ENCODE measurements at places on chromosomes 11 and 22. TPM values are rescaled to one million over a fixed set of nuclear protein-coding genes. Genes with fewer than 3 reads are reported as not detected.

WT1 gene
- total RNA-seq: 1.5 TPM

ST14 gene
- 5.1 TPM for total RNA-seq

CCDC88B gene
- 3.9 TPM for total RNA-seq

OR4C46 gene
- not detected for total RNA-seq

C22orf23 gene
- total RNA-seq: 0.36 TPM

B4GAT1 gene
- total RNA-seq: 42.8 TPM

SHISA8 gene
- not detected for total RNA-seq

DNA sequence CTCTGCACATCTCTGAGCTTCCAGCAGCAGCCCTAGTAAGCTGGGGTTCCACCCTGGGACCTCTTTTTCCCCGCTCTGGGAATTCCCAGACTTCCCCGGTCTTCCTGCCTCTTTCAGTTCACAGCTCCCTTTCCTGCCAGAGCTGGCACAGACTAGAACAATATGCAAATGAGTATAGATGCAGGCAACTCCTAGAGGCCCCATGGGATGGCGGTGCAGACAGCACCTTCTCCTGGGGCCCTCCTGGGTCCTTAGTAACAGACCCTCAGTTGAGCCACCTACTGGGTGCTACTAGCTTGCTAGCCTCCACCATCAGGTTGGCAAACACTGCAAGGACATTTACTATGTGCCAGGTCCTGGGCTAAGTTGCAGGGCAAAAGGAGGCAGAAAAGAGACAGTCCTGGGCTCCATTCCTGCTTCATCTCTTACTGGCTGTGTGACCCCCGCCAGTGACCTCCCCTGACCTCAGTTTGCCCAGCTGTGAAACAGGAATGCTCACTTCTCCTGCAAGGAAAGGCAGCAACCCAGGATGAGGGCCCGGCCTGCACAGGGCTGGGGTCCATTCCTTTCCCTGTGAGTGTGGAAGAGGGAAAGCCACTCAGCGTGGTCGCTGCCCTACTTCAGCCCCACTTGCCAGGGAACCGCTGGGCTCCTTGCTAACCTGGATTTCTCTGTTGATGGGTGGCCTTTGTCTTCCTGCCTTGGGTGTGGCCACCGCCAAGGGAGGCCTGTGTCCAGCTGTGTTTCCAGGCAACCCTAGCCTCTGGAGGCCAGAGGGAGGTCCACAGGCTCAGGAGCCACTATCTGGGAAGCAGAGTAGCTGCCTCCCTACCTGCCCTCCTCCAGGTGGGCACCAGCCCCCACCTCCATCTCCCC lies 7.3 kb downstream of the RELT start:
- peaks cover 12% of the 10 kb centered on the region for H3K4me1 ChIP-seq
- H3K27me3 ChIP-seq: no peaks in the 10 kb centered on the region
- H3K27ac ChIP-seq: no peak overlapping the region
- no peaks in the 10 kb centered on the region for H3K36me3 ChIP-seq

DNA sequence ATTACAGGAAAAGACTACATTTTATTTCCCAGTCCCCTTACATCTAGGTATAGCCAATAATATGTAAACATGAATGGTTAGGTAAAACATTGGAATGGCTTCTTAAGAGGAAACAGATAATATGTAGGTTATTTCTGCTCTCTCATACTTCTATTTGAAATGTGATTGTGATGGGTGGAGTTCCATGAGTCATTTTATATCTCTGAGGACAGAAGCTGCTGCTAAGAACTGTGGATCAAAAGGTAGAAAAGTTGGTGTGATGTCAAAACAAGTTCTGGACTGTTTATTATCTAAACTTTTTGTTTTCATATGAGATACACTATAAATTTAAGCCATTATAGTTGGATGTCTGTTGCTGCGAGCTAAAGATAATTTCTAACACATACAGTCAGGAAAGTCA lies 799.4 kb upstream of the TENM4 start:
- no peaks in the 10 kb centered on the region for H3K27me3 ChIP-seq
- H3K4me3 ChIP-seq: no peak overlapping the region
- no peak overlapping the region for H3K27ac ChIP-seq
- H3K36me3 ChIP-seq: no peaks in the 10 kb centered on the region
- no peaks in the 10 kb centered on the region for H3K4me1 ChIP-seq
- DNase-seq: no peak

DNA sequence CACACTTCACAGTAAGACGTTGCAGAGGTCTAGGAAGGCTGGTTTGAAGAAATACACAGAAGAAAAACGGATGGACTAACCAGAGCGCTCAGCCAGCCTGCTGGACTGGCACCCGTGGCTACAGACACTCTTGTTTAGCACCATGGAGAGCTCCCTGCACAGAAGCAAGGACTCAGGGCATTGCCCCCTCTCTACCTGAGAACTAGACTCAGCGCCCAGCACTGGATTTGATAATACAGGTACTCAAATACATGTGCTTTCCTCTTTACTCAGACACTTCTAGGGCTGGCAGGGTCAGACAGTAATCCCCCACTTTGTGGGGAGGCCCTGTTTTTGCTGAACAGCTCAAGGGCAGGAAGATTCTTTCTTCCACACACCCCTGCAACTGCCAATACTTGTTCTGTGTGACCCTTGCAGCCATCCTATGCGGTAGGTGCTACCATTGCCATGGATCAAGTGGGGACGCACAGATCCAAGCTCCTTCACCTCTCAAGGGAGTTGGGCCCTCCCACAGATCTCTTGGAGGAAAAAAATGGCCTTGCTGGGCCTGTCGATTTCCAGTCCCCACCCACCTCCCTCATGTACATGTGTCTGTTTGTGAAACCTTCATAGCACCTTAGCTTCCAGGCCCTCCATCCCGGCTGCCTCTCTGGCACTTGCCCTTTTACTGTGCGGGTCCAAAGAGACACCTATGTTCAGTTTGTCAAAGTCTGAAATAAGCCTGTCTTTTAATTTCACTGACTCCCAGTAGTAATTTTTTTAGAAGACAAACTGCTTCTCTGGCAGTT lies 5.1 kb upstream of the P2RX6 start:
- H3K4me1 ChIP-seq: no peaks in the 10 kb centered on the region
- H3K27ac ChIP-seq: no peak overlapping the region
- H3K4me3 ChIP-seq: no peak overlapping the region
- no peaks in the 10 kb centered on the region for H3K36me3 ChIP-seq

DNA sequence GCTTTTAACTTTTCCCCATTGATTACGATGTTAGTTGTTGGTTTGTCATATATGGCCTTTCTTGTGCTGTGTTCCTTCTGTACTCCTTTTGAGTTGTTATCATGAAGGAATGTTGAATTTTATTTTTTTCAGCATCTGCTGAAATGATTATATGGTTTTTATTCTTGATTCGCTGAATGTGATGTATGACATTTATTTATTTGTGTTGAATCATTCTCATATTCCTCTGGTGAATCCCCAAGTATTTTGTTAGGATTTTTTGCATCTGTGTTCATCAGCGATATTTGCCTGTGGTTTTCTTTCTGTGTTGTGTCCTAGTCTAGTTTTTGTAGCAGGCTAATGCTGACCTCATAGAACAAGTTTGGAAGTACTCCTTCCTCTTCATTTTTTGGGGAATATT lies 78.2 kb downstream of the GGT1 start:
- H3K27me3 ChIP-seq: peaks cover 8% of the 10 kb centered on the region
- H3K4me3 ChIP-seq: no peak overlapping the region
- no peak overlapping the region for H3K27ac ChIP-seq
- H3K36me3 ChIP-seq: no peaks in the 10 kb centered on the region
- no peak for DNase-seq

DNA sequence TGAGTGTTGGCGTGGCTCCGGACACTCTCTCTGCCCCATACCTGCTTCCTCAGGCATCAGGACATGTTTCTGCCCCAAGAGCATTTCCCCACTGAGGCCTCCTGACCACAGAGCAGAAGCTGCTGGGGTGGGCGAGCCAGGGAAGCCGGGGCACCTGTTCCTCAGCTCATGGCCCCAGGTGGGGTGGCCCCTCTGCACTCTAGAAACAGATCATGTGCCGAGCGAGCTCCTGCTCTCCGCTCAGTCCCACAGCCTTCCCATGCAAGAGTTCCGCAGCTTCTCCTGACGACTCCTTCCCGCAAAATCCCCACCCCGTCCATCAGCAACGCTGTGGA lies 22.4 kb upstream of the PANX2 start:
- H3K27me3 ChIP-seq: no peaks in the 10 kb centered on the region
- H3K4me1 ChIP-seq: peaks cover 6% of the 10 kb centered on the region
- DNase-seq: no peak
- no peak overlapping the region for H3K27ac ChIP-seq
- no peaks in the 10 kb centered on the region for H3K36me3 ChIP-seq

DNA sequence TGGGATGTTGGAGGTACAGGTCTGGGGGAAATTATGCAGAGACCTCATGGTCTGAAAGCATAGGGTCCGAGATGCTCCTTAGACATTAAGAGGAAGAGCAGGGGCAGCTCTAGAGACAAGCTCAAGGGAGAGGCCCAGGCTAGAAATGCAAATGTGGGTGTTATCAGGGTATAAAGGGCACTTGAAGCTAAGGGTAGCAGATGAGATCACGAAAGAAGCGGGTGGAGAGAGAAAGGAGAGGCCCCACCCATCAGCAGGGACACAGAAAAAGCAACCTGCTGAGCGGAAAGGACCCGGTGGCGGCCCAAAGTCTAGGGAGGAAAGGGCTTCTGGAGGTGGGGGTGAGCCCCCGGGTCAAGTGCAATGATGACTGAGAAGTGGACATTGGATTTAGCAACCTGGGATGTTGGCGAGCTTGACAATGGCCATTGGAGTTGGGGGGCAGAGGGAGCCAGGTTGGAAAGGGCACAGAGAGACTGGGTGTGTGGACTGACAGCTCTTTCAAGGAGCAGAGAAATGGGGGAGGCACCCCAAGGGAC lies 8.9 kb downstream of the TMPRSS6 start:
- DNase-seq: no peak
- peaks cover 17% of the 10 kb centered on the region for H3K27me3 ChIP-seq
- H3K4me3 ChIP-seq: no peak overlapping the region
- H3K36me3 ChIP-seq: no peaks in the 10 kb centered on the region
- no peaks in the 10 kb centered on the region for H3K4me1 ChIP-seq

GRCh38 chr22:44309137-44309536 lies 3.6 kb downstream of the SHISAL1 start:
- H3K36me3 ChIP-seq: no peaks in the 10 kb centered on the region
- DNase-seq: peak; percentile 84
- peaks cover 96% of the 10 kb centered on the region for H3K4me1 ChIP-seq
- no peaks in the 10 kb centered on the region for H3K27me3 ChIP-seq
- H3K27ac ChIP-seq: peak overlapping the region; percentile 98
- no peak overlapping the region for H3K4me3 ChIP-seq

DNA sequence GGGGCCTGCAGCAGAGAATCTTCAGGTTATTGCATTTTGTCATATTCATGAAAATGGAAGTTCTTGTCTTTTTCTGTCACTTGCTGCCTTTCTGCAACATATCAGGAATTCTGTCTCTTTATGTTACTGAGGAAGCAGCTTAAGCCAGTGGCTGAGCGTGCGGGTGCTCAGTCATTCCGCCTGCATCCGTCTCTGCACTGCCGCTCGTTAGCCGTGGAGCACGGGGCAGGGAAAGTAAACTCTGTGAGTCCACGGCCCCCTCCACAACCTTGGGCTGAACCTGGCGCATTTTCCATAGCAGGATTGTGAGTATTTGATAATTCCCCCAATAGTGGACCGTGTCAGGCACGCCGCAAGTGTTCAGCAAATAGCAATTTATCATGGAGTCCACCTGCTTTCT lies 1007.7 kb downstream of the BRD1 start:
- H3K4me3 ChIP-seq: no peak overlapping the region
- H3K27ac ChIP-seq: no peak overlapping the region
- H3K27me3 ChIP-seq: no peaks in the 10 kb centered on the region

- H3K4me3 ChIP-seq: no peak overlapping the region
- H3K36me3 ChIP-seq: peaks cover 41% of the 10 kb centered on the region
- no peaks in the 10 kb centered on the region for H3K4me1 ChIP-seq
- H3K27ac ChIP-seq: peak overlapping the region; percentile 9
- no peaks in the 10 kb centered on the region for H3K27me3 ChIP-seq
- DNase-seq: no peak
Measured at GRCh38 chr11:35211952-35212351, 73.0 kb downstream of the CD44 start.

- H3K27ac ChIP-seq: no peak overlapping the region
- DNase-seq: no peak
- H3K27me3 ChIP-seq: no peaks in the 10 kb centered on the region
- H3K36me3 ChIP-seq: peaks cover 2% of the 10 kb centered on the region
- H3K4me1 ChIP-seq: peaks cover 37% of the 10 kb centered on the region
Measured at GRCh38 chr11:114236829-114237228, 59.4 kb upstream of the NNMT start.

- DNase-seq: peak; percentile 62
- peaks cover 6% of the 10 kb centered on the region for H3K4me1 ChIP-seq
- H3K27me3 ChIP-seq: no peaks in the 10 kb centered on the region
- H3K36me3 ChIP-seq: no peaks in the 10 kb centered on the region
Measured at GRCh38 chr11:90134478-90135003, at the start of gene NAALAD2. TSS of gene NAALAD2 (plus strand) at chr11:90134663. CDS start at chr11:90134759, 96 bp downstream.

DNA sequence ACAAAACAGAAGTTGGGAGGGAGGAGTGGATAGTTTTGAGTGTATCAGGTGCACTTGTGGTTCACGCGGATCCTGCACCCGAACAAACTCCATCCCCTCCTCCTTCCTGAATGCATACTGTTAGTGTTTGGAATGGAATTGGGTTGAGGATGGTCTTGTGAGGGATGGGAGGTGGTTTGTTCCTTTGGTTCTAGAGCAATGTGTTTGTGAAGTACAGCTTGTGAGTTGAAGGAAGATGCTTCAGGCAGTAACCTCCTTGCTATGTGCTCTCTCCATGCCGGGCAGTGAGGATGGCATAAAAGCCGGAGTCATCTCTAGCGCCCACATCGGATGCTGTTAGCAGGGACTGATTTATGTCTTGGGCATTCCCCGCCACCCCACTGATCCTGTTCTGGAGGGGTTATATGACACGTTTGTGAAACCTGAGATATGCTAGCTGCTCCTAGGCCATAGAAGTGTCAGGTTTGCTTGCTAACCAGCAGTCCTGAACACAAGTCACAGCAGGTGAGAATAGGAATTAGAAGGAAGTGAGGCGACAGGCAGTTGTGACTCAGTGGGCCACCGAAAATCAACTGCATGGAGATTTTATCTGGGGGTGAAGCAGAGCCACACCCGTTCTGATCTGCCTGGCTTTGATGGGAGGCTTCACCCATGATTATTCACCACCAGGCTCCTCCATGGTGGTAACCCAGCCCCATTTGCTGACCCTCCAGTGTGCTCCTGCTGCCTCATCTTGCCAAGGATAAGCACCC lies 2.2 kb downstream of the BCR start:
- DNase-seq: no peak
- no peaks in the 10 kb centered on the region for H3K27me3 ChIP-seq
- no peaks in the 10 kb centered on the region for H3K36me3 ChIP-seq
- peak overlapping the region; percentile 68 for H3K27ac ChIP-seq
- peaks cover 62% of the 10 kb centered on the region for H3K4me1 ChIP-seq

DNA sequence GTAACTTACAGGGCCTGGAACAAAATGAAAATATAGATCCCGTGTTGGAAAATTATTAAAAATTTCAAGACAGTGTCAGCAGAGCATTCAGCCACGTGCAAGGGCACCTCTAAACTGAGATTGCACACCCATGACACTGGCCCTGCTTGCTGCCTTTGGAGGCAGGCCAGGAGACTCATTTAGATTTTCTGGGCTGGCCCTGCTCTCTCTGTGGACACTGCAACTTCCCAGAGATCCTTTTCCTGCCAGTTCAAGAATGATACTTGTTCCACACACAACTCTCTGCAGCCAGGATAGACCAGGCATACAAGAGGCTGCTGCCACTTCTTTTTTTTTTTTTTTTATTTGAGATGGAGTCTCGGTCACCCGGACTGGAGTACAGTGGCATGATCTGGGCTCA lies 56.7 kb upstream of the PTPRJ start:
- H3K4me1 ChIP-seq: peaks cover 16% of the 10 kb centered on the region
- peak overlapping the region; percentile 47 for H3K27ac ChIP-seq
- DNase-seq: peak; percentile 76
- no peaks in the 10 kb centered on the region for H3K27me3 ChIP-seq
- no peak overlapping the region for H3K4me3 ChIP-seq
- H3K36me3 ChIP-seq: no peaks in the 10 kb centered on the region

- no peaks in the 10 kb centered on the region for H3K36me3 ChIP-seq
- no peak overlapping the region for H3K4me3 ChIP-seq
- no peaks in the 10 kb centered on the region for H3K27me3 ChIP-seq
- H3K4me1 ChIP-seq: peaks cover 21% of the 10 kb centered on the region
- peak overlapping the region; percentile 88 for H3K27ac ChIP-seq
Measured at GRCh38 chr11:3058753-3059664, 1.8 kb upstream of the CARS1 start.

Measured in sigmoid colon (tissue), 7 donors.